Heart left ventricle (tissue), 16 donors: ENCODE measurements at places on chromosomes 3 and 15. TPM values are rescaled to one million over a fixed set of nuclear protein-coding genes. Genes with fewer than 3 reads are reported as not detected.
A peak's percentile ranks its signal among the peaks of the same experiment; 100 is the strongest.

GRCh38 chr15:27486683-27487647 is 516.0 kb downstream of the GABRG3 start:
- no peak for DNase-seq

DNA sequence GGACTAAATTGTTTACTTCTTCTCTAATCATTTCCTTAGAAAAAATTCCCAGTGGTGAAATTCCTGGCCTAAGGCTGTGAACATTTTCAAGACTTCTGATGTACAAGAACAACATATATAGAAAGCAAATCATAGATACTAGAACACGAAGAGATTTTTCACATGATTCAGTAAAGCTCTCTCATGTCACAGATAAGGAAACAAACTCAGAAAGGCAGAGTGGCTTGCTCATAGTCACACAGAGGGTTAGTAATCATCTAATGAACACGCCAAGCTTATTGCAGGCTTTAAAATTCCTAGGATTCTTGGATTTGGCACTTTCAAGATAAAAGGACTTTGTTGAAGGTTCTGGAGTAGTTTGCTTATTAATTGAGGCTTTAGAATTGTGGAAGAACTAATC is 26.2 kb downstream of the CRTAP start:
- no peak for DNase-seq

- no peak for DNase-seq
Measured at GRCh38 chr15:33021806-33022389, 172.6 kb downstream of the FMN1 start.

- DNase-seq, result peak; percentile 68
Measured at GRCh38 chr15:83108266-83109219, 1.1 kb downstream of the TM6SF1 start.

Gene EOMES
- total RNA-seq, result 0.10 TPM

GRCh38 chr15:90083954-90084607 is 18.2 kb downstream of the IDH2 start:
- no peak for DNase-seq

DNA sequence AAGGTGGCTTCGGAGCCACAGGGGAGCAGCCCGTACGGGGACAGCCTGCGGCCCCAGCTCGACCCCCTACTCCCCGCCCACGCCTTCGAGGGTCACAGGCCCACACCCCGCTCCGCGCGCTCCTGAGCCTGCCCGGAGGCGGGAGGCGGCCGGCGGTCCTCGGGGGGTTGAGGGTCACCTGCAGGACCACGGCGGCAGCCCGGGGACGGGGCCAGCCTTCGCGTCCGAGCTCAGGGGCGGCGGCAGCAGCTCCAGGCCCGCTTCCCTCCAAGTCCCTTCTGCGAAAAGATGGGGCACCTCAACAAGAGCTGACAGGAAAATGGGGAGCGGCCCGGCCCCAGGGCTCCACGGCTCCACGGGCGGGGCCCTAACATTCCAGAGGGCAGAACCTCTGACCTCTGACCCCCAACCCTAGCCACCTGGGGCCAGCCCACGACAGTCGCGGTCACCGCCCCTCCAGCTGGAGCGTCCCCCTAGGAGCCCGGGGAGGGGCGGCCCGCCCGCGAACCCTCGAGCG is 428 bp downstream of the LYSMD4 start:
- DNase-seq, result peak; percentile 37

DNA sequence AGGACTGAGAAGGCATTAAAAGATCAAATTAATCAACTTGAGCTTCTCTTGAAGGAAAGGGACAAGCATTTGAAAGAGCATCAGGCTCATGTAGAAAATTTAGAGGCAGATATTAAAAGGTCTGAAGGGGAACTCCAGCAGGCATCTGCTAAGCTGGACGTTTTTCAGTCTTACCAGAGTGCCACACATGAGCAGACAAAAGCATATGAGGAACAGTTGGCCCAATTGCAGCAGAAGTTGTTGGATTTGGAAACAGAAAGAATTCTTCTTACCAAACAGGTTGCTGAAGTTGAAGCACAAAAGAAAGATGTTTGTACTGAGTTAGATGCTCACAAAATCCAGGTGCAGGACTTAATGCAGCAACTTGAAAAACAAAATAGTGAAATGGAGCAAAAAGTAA is 149.7 kb upstream of the LRRFIP2 start:
- DNase-seq, result no peak

Gene CRYBG3
- 21.4 TPM for total RNA-seq

DNA sequence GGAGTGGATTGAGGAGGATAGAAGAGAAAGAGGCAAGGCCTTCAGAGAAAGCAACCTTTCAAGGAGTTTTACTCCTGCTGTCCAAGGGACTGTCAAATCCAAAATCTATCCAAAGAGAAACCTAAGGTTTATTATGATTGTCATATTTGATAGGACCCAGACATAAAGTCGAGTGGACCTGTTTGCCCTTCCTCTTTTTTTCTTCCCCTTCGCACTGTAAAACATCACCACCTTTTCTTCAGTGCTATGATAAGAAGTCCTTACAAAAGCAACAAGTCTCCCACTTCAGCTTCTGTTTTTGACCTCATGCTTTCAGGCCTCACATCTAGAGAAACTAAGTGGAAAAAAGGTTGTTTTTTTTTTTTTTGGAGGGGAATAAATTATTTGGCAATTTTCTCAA is 73.0 kb downstream of the TRPC1 start:
- no peak for DNase-seq

- DNase-seq, result no peak
Measured at GRCh38 chr3:157746391-157746790, 243.2 kb upstream of the VEPH1 start.

- DNase-seq, result no peak
Measured at GRCh38 chr3:145971186-145971585, 189.8 kb downstream of the PLOD2 start.

DNA sequence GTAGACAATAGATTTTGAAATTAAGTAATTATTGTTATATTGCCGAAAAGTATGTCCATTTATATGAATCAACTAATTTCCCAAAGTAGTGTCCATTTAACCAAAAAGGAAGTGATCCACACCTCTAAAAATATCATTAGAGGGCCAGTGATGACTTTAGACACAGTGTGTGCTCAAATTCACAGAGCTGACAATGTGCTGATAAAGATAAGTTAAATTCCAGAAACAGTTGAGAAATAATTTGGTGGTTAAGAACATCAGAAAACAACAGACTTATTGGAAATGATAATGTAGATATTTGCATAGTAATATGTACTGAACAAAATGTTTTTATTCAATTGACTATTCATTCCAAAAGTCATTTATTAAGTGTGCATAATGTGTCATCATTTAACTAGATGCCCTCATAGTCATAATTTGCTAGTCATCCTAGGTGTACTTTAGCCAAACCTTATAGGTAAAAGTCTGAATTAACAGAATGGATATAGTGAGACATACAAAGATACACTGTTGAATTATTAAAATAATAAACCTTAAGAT is 230.2 kb upstream of the ADAMTS9 start:
- no peak for DNase-seq

Gene DNAH1
- 5.3 TPM for total RNA-seq

DNA sequence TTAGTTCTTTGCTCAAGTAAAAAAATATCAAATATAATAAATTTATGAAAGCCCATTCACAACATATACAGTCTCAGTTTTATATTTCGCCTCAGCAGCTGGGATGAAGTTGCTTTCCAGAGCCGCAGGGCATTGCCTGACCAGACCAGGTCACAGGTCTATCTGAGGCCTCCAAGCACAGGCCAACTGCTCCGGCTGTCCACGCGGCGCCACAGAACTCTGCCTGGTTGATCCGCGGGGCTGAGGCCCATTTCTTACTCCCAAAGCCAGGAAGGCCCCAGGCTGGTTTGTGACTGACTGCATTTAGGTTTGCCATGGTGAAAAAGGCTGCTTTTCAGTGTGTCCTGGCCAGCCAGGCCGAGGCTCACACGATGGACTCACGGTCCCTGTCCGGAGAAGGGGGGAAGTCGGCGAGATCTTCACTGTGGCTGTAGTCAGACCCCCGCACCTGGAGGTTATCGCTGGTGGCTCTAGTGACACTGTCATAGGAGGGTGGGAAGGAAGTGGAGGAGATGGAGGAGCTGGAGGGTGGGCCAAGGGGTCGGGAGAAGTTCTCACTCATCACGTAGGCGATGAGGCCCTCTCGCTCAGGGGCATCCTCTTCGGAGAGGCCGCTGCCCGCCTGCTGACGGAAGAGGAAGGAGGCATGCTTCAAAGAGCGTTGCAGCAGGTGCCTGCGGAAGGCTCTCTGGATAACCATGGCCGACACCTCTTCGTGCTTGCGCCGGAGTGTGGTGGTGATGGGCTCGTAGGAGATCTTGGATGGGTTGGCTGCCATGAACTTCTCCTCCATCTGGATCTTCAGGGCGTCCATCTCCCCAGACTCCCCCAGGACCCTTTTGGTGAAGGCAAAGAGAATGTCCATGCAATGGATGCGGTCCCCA is 54.1 kb downstream of the EXOG start:
- no peak for DNase-seq
